ENCODE measurements at places on chromosomes 3 and 15.

DNA sequence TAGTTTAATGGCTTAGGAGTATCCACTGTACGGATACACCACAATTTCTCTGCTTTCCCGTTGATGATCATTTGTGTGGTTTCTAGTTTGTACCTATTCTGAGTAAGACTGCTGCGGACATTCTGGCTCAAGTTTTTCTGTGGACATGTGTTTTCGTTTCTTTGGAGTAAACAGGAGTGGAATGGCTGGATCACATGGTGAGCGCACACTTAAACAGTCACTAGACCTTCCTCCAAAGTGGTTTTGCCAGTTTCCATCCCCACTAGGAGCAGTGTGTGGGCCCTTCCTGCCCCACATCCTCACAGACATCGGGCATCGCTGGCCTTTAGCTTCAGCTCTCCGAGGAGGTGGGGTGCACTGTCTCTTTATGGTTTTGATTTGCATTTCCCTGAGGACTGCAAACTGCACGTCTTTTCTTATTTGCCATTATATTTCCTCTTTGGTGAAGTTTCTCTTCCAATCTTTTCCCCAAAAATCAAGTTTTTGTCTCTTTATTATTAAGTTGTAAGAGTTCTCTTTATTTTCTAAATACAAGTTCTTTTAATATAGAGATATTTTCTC, 94.1 kb downstream of the VGLL4 start:
- no peak for DNase-seq

DNA sequence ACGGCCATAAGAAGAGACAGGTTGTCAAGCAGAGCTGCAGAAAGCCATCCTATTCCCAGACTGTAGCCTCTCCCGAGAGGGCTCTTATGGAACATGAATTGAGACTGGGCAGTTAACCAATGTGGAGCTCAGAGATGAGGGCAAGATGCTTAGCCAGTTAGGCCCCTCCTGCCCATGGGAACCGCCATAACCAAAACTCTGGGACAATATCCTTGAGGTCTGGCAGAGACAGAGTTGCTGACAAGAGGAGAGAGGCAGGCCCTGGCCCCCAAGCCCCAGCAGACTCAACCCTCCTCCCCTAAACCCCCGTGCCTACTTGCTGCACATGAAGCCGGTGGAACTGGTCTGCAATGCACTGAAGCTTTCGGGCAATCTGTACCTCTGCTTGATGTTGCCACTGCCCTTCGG, 4.8 kb downstream of the BMF start:
- no peak for DNase-seq

DNA sequence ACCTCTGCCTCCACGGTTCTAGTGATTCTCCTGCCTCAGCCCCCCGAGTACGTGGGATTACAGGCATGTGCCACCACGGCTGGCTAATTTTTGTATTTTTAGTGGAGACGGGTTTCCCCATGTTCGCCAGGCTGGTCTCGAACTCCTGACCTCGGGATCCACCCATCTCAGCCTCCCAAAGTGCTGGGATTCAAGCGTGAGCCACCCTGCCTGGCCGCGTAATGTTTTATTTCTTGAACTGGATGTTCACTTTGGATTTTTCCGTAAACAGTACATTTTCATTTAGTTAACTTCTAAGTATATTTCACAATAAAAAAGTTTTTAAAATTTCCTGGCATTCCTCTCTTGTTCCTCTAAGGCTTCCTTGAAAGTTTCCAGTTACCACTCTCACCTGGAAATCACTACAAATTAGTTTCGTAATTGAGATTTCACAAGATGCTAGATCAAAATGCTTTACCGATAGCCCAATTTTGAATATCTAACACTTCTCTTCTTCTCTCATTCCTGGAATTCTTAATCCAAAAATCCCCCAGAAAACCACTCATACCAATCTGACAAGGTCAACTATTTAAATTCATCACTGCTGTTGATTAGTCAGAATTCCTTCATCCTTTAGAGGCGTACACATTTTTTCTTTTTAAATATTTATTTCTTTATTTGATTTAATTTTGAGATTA, 44.7 kb upstream of the INO80 start:
- DNase-seq = no peak

- DNase-seq = no peak
Measured at GRCh38 chr3:125107861-125108567, 52.2 kb upstream of the HEG1 start.

DNA sequence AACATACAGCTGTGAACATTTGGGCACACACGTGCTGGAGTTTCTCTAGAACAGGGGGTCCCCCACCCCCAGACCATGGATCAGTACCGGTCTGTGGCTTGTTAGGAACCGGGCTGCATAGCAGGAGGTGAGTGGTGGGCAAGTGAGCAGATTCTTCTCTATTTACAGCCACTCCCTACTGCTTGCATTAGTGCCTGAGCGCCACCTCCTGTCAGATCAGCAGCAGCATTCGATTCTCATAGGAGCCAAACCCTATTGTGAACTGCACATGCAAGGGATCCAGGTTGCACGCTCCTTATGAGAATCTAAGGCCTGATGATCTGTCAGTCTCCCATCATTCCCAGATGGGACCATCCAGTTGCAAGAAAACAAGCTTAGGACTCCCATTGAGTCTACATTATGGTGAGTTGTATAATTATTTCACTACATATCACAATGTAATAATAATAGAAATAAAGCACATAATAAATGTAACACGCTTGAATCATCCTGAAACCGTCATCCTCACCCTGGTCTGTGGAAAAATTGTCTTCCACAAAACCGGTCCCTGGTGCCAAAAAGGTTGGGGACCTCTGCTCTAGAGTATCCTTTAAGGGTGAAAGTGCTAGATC, 25.8 kb downstream of the CHRM5 start:
- no peak for DNase-seq

DNA sequence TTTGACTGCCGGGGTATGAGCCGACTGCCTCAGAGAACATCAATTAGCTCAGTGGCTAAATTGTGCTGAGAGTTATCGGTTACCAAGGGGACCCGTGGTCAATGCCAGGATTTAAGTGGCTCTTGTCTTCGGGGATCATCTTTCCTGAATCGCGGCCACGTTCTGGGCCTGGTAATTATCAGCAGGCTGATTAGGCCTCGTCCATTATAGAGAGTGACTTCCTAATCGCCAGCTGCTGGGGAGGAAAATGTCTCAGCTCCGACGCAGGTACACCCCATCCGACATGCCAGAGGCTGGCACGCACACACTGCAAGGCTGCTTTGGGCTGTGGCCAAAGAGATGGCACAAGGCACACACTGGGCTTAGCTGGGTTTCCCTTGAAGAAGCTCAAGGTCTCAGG, 10.6 kb downstream of the TRH start:
- no peak for DNase-seq

GRCh38 chr15:41490355-41490754, 3.3 kb upstream of the ITPKA start:
- DNase-seq = no peak

DNA sequence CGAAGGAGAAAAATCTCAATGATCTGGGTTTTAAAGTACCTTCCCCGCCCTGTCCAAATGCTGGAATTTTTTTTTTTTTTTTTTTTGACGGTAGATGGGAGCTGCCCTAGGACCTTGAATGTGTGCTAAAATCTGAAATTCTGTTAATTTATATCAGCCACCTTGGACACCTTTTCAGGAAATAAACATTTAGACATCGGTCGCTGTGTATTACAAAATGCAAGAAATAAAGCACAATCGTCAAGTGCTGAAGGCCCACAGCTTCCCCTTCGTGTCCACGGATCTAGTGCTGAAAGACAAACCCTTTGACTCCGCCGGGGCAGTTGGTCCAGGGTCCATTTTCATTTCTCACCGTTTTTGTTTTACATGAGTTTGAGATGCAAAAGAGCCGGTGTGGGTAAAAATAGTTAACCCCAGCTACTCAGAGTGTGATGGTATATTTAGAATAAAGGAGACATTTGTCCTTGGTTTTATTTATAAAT, 90.2 kb upstream of the CHD2 start:
- DNase-seq = no peak

DNA sequence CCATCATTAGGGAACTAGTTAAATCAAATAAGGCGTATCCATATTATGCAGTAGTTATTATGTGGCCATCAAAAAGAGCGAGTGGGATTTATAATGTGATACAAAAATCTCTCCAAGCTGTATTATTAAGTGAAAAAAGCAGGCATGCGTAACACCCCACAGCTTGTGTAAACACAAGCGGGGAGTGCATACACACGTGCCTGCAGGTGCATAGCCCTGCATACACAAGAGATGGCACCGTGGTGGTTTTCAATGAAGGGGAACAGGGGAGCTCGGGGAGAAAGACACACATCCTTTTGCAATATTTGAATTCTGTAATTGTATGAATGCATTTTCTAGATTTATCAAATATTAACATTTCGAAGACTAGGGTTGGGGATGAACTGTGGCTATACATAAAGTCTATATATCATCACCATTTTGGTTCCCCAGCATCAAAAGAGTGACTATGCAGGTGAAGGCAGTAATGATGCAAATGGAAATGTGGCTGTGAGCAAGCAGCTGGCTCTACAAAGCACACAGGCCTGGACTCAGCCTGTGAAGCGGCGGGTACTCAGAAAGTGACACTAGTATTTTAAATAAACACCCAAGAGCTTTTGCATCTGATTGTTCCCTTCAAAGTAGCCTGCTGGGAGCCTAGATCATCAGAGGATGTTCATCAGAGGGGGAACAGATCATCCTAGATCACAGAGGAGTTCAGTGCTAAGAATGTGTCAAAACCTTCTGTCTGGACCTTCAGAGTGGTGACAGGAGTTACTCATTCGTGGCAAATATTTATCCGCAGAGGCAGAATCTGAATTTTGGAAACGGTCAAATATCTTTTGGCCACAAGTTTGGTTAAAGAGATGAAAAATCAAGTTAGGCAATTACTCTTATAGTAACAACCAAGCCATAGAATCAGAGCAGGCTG, 9.4 kb upstream of the KIF7 start:
- no peak for DNase-seq

- no peak for DNase-seq
Measured at GRCh38 chr3:143443851-143444331, 324.3 kb downstream of the CHST2 start.

DNA sequence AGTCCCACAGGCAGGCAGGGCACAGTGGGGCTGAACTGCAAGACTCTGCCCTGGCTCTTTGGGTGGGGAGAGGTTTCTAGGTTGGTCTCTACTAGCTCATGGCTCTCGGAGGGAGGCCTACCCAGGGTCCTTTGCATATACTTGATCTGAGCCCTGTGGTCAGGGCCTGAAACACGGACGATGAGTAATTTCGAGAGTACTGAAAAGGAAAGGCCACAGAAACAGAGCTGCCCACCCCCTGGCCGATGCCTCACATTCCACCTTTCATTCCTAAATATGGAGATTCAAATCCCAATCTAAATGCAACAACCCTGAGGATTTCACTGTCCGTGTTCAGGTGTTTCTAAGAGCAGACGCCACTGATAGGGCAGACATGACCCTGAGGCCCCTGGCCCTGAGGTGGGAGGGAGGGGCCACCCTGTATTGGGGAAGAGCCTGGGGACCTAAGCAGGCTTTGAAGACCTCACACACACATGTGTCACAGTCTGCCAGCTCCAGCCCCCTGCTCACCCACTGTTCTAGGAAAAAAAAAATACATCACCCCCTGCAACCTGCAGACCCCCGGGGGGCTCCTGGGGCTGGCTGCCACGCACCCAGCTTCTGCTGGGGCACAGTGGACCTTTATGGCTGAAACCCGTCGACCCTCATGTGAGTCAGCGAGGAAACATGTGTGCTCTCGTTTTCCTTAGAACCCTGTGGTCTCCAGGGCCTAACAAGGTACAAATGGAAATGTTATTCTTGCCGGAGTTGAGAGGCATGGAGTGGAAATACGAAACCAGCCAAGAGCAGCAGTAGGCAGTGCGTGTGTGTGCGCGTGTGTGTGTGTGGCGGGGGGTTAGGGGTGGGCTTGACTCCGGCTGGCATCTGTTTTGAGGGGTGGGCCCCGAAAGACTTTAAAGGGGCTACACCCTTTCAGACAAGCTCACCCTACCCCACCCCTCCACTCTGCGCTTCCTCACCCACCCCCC, 112.7 kb downstream of the CHSY1 start:
- DNase-seq = no peak

- no peak for DNase-seq
Measured at GRCh38 chr15:63006032-63006878, 36.3 kb upstream of the TPM1 start.

- DNase-seq = no peak
Measured at GRCh38 chr15:89165677-89166076, 55.7 kb downstream of the RLBP1 start.

DNA sequence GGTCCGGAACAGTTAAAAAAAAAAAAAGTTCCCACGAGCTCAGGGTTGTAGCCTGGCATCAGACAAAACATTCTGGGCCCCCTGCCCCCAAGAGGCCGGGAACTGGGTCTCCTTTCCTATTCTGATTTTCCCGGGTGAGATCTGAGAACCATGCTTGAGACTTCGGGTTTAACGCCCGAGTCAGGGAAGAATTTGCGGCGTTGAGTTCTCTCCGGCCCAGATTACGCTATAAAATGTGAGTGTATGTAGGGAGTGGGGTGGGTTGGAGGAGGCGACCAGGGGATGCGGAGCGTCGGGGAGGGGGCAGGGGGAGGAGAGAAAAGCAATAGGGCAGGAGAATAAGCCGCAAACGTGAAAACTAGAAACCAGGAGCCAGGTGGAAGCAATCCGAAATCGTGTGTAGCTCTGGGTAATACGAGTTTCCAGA, 2.7 kb downstream of the ZIC1 start:
- DNase-seq = no peak

- DNase-seq = no peak
Measured at GRCh38 chr3:184676927-184677326, 34.9 kb downstream of the MAGEF1 start.

GRCh38 chr3:187747506-187747905, 2.2 kb upstream of the BCL6 start:
- DNase-seq = no peak

GRCh38 chr3:147651107-147651778, 242.1 kb downstream of the ZIC1 start:
- no peak for DNase-seq

DNA sequence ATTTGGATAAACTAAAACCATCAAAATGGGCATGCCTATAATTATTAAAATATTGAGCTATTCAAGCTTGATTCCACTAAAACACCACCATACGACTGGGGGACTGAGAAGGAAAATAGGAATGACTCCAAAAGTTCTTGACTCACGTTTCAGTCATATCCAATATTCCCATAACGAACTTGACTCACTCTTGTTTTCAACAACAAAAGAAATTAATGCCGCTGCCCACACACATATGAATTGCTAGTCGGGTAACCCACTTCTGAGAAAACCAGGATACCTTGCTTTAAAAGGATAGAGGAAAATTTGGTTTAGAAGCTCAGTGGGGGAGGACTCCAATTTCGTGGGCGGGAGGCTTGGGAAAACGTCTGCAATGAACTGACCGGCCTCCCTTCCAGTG, 5.2 kb downstream of the HTR3C start:
- no peak for DNase-seq

- DNase-seq = no peak
Measured at GRCh38 chr15:57343048-57343447, 33.3 kb upstream of the CGNL1 start.

- no peak for DNase-seq
Measured at GRCh38 chr3:45580112-45580765, 14.3 kb upstream of the LIMD1 start.

GRCh38 chr3:29282427-29283230, 1.8 kb downstream of the RBMS3 start:
- DNase-seq = no peak

GRCh38 chr3:69484507-69485393, 98.9 kb upstream of the FRMD4B start:
- DNase-seq = no peak
